ENCODE measurements at places on chromosomes 2 and 18.

- DNase-seq = no peak
These were observed 148.9 kb downstream of the TCF4 start for GRCh38 chr18:55439056-55439455.

GRCh38 chr2:70663411-70663810, 104.6 kb downstream of the ADD2 start:
- no peak for DNase-seq

DNA sequence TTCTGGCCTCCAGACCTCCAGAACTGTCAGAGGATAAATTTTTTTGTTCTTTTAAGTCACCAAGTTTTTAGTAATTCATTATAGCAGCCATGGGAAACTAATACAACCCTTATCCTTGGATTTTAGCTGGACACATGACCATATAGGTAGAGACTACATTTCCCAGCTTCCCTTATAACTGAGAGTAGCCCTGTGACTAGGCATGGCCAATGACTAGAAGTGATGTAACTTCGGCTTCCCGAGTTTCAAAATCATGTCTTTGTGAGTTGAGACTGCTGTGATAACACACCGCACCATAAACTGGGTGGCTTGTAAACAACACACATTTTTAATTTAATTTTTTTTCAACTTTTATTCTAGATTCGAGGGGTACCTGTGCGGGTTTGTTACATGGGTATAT, 134.0 kb upstream of the SERTAD2 start:
- DNase-seq = no peak

DNA sequence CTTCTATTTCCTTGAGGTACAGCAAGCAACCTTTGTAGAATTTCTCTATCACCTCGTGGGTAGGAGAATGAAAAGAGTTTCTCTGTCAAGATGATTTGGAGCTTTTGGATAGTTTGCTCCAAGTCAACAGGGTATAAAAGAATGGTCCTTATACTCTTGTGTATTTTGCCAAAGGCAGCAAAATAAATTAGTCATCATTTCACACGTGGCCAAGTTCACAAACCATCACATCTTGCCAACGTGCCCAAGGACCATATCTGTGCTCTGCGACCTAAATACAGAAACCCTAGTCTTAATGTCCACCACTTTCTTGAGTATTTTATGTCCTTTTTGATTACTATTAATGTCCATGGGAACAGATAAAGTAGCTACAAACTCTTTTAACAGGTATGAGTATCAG, 262.9 kb downstream of the AFF3 start:
- no peak for DNase-seq

- no peak for DNase-seq
These were observed 4.0 kb downstream of the COPS9 start for GRCh38 chr2:240131941-240132650.

GRCh38 chr2:8455236-8456150, 226.4 kb upstream of the ID2 start:
- no peak for DNase-seq

- DNase-seq = no peak
These were observed 405.8 kb upstream of the FAM98A start for GRCh38 chr2:34004936-34005335.

Measured in HS-27A (cell line).